Cortex of kidney (tissue), 1 donor: ENCODE measurements at places on chromosomes 7 and 10.

DNA sequence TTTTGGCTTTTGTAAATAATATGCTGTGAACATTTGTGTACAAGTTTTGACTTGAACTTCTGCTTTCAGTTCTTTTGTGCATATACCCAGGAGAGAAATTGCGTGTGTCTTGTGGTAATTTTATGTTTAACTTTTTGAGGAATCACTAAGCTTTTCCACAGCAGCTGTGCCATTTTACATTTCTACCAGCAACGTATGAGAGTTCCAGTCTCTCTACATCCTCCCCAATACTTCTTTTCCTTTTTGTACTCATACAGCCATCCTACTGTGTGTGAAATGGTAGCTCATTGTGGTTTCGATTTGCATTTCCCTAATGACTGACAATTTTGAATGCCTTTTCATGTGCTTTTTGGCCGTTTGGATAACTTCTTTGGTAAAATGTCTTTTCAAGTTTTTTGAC is 66.3 kb upstream of the INHBA start:
- no peak for DNase-seq

- no peak for DNase-seq
Observed at GRCh38 chr10:128579901-128580300, 453.7 kb upstream of the MKI67 start.

GRCh38 chr7:80601999-80602398 is 36.4 kb upstream of the CD36 start:
- DNase-seq = no peak

DNA sequence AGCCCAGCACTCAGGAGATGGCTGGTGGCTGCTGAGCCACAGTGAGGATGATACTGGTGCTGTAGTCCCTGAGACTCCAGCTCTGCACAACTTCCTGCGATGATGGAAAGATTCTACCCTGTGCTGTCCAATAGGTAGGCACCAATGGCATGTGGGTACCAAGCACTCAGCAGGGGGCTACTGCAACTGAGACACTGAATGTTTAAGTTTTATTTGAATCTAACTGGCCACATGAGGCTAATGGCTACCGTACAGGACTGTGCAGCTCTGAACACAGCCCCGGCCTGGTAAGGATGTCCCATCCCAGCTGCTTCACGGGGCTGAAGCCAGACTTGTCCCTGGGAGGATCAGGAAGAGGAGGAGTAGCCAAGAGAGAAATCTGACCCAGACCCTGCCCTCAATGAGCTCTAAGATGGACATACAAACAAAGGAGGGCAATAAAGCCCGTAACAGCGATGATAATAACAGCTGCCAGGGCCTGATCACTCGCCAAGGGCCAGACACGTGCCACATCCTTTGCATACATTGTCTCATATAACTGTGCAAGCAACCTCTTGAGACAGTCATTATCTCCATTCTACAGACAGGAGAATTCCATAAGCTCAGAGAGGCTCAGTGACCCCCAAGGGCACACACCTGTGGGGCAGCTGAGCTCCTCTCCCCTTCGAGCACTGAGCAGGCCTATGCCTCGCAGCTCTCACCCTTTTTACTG is 3.8 kb downstream of the GPRIN2 start:
- no peak for DNase-seq

DNA sequence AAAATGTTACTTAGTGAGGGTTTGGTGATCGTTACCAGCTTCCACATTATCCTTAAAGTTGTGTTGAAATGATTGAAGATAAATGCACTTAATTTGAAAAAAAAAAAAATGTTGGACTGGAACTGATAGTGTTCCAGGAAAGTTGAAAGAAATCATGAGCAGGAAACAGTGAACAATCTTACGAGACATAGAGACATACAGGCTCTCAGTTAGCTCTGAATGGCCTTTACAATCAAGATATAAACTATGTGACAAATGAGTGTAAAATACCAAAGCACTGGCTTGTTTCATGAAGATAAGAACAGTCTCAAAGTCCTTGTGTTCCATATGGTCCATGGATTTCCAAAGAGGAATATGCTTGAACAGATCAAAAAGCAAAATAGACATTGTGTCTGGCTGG is 430.1 kb upstream of the ETV1 start:
- DNase-seq = no peak

- DNase-seq = no peak
Observed at GRCh38 chr7:96313940-96314339, 8.0 kb downstream of the SLC25A13 start.

- DNase-seq = no peak
Observed at GRCh38 chr10:99375426-99375825, 46.3 kb downstream of the CNNM1 start.

DNA sequence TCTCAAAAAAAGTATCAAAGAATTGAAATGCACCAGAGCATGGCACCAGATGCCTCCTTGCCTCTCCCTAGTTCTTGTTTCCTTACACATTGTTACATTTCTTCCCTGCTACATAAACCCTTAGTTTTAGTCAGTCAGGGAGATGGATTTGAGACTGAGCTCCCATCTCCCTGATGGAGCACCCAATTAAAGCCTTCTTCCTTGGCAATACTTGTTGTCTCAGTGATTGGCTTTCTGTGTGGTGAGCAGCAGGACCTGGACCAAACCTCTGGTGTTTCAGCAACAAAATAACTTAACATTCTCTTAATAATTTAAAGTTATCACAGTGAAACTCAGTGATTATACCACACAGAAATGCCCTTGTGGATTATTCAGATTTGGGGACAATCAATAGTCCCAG is 26.9 kb downstream of the PPP1R3C start:
- DNase-seq = no peak

- DNase-seq = no peak
Observed at GRCh38 chr7:92708111-92709042, 118.2 kb upstream of the FAM133B start.

GRCh38 chr7:27344471-27344870 is 101.9 kb downstream of the EVX1 start:
- DNase-seq = no peak

DNA sequence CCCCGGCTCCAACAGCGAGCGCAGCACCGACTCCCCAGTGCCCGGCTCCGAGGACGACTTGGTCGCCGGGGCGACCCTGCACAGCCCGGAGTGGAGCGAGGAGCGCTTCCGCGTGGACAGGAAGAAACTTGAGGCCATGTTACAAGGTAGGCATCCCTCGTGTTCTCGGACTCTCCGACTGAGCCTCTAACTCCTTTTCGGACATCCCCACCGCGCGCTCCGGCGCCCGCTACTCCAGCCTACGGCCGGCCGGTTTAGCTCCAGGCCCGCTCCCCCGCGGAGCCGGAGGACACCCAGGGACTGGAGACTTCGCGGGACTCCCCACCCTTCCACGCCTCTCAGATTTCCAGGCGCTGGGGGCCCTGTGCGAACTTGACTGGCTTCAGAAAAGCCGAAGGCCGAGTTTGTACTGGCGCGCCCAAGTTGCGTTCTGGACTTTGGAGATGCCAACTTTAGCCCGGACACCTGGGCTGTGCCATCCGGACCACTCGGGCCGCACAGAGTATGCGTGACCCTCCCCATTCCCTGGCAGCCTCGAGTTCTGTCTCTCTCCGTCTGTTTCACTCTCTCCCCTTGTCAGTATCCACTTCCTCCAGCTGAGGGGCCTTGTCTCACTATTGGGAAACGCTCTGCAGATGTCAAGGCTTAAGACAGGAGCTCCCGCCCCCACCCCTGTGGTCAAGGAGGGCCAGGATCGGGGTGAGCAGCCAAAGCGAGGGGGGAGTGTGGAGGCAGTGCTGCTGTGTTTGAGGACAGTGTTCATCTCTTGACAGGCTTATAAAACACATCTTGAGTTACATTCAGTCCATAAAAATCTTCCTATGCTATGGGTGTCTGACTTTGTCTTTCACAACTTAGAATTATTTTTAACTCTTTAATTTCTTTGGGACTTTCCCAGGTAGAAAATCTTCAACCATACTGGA is 777 bp downstream of the BICC1 start:
- no peak for DNase-seq

- no peak for DNase-seq
Observed at GRCh38 chr7:96084881-96085553, 236.9 kb downstream of the SLC25A13 start.

DNA sequence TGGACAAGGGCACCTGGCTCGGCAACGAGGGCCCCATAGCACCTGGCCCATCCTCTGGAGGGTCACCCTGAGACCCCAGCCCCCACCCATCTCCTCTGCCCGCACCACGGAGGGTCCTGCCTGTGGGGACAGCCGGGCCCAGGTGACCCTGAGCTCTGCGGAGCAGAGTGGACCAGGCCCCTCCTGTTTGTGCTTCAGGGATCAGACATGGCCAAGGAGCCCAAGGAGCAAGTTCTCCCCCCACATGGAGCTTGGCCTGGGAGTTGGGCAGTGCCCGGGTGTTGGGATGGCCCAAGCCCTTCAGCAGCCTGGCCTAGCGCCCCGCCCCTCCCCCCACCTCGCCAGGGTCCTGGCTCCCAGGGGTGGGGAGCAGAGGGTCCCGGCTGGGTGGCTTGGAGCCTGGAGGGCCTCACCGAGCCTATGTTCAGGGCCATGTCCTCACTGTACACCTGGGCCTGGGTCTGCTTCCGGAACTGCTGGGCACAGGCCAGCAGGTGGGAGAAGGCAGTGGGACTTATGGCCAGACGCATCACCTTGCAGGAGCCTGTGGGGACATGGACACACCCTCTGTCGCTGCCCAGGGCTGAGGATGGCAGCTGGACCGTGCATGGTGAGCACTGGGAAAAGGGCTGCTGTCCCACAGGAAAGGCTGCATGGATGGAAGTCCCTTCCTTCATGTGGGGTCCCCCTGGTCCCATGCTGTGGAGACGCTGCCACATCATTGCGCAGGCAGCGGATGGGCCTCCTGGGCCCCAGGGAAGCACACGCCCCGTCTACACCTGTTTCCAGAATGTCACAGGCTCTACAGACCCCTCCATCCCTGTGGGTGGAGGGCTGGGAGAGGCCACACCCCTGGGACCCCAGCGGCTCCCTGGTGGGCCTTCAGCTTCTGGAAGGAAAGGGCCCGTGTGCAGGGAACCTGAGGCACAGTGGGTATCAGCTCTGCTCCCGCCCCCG is 49.2 kb upstream of the NKX6-2 start:
- DNase-seq = no peak

DNA sequence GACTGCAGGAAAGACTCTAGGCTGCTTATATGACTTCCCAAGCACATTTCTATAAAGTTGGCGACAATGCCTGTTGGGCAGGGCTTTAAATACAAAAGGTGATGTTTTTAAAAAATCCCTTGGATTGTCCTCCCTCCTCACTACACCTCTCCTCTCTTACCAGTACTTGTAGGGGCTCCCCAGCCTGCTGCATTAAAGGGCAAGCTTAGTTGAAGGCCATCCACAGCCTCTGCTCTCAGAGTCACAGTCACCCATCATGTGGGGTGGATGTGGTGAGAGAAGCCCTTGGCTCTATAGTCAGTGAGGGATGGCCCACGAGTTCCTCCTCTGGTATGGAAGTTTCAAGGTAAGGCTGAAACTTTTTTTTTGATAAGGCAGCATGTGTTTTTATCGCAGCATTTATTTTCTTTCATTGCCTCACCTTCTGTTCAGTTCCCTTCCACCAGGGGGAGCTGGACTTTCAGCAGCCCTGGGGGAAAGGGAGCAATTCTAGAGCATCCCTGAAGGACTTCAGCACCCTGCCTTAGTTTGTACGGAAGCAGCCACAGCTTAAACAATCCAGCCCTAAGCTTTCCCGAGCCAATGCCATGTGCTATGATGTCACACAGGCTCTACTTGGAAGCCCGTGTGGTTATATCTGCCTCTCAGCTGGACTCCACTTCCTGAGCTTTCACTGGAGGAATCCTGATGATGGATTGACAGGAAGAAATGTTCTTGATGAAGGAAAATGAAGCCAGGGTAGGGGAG is 131.9 kb downstream of the CALCR start:
- DNase-seq = no peak

- DNase-seq = no peak
Observed at GRCh38 chr7:150556521-150557138, 10.6 kb upstream of the GIMAP4 start.

GRCh38 chr10:79938728-79939406 is 10.0 kb downstream of the SFTPD start:
- DNase-seq = no peak

GRCh38 chr7:155305231-155305904 is 7.7 kb downstream of the INSIG1 start:
- DNase-seq = no peak

- DNase-seq = no peak
Observed at GRCh38 chr7:101620991-101621390, 8.1 kb downstream of the MYL10 start.

- DNase-seq = no peak
Observed at GRCh38 chr7:121244120-121244870, 84.5 kb upstream of the WNT16 start.

- no peak for DNase-seq
Observed at GRCh38 chr7:17586711-17587110, 288.3 kb downstream of the AHR start.

- no peak for DNase-seq
Observed at GRCh38 chr7:2224934-2225333, 7.8 kb downstream of the MAD1L1 start.

DNA sequence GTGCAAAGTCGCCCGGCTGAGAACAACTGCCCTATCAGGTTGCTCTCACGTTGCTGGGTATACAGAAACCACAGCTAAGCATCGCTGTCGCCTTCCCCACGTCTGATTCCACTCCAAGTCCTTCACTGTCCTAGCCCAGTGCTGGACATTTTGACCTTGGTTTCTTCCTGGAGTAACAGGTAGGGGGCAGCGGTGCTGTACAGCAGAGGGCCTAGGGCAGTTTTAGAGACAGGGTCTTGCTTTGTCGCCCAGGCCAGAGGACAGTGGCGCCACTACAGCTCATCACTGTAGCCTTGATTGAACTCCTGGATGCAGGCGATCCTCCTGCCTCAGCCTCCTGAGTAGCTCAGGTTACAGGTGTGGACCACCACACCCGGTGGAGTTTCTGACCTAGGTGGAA is 2.6 kb downstream of the CLDN15 start:
- no peak for DNase-seq
